ENCODE measurements at places on chromosomes 16 and 17.

DNA sequence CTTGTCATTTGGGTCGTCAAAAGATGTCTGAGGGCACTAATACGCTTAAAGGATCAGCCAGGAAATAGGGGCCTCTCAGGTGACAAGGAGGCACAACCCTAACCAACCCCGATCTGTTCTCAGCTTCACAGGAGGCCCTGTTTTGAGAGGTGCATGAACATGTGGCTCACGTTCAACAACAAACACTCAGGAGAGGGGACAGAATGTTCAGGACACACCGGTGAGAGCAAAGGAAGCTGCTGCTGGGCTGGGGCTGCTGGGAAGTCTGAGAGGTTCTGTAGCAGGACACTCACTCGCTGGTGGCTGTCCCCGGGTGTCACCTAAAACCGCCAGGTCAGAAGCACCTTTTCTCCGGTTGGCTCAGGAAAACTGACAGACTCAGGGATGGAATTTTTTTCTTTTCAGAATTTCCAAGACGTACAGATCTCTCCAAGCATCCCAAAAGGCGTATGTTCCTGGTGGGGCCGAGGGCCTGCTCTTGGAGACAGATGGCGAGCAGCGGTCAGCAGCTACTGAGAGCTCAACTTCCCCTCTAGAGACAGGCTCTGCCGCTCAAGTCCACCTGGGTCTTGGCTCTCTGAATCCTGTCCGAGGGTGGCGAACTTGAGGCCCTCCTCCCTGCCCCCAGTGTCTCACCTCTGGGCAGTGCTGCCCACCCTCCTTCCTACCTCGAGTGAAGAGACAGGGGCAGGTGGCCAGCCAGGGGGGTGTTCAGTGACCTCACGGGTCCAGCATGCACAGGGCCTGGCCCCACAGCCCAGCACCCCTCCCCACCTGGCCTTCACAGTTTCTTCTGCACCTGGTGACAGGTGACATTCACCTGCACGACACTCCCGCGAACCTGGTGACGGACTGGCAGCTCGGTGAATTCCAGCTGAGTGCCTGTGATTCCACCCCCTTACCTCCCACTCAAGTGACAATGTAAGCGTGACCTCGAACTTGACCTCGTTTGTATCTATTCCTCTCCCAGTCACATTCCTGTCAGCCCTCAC, 22.9 kb downstream of the CLUH start:
- DNase-seq, result no peak

GRCh38 chr17:78040440-78041385, 82.2 kb downstream of the TNRC6C start:
- DNase-seq, result peak; percentile 49

DNA sequence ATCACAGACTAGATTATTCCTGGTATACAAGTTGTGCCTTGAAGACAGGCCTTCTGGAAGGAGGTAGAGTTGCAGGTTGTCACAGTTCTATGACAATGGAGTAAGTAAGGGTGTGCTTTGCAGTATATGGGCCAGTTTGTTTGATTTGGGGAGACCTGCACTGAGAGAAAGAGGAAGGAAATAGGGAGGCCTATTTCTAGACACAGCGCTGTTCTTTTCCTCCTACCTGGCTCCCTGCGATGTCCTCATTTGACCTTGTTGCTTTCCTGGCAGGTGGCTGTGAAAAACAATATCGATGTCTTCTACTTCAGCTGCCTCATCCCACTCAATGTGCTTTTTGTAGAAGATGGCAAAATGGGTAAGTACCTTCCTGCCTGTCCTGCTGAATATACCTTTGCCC, 22.5 kb upstream of the RASL10B start:
- no peak for DNase-seq

GRCh38 chr16:82703871-82704768, 77.4 kb downstream of the CDH13 start:
- DNase-seq, result no peak

- no peak for DNase-seq
Observed at GRCh38 chr17:29243792-29244191, 2.9 kb upstream of the CRYBA1 start.

- peak; percentile 83 for DNase-seq
Observed at GRCh38 chr17:47663912-47664623, 14.3 kb downstream of the KPNB1 start.

GRCh38 chr17:81852237-81852636, 8.1 kb downstream of the P4HB start:
- no peak for DNase-seq

DNA sequence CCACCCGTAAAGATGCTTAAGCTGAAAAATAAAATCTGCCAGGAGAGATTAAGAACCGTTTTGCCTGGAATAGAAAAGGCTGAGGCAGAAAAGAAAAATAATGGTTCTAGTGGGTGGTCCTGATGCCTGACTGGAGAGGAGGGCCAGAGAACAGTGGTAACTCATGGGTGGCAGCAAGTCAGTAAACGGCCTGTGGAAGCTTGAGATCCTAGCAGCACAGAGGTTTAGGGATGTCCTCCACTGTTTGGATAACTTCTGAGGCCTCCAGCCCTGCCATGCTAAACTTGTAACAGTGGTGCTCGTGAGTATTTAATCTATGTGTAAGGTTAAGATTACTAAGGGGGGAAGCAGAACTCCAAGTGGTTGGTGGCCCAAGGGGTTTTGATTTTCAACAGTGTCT, 21.2 kb upstream of the PHAF1 start:
- no peak for DNase-seq
